ENCODE measurements at places on chromosomes 2 and 18.

DNA sequence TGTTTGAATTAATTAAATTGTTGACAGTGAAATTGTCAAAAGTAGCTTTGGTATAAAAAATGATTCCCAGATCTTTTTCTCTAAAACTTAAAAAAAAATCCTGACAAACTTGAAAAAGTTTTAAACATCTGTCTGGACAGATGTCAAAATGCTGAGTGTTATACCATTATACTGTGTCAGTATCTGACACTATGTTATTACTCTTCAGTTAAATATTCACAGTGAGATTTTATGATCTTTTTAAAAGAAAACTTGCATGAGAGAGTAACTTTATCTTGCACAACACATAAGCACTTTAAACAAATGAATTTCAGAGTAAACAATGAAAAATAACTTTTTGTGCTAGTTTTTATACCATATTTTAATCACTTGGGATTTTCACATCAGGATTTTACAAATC is 167.4 kb downstream of the MEIS1 start:
- no peaks in the 10 kb centered on the region for H3K4me1 ChIP-seq
- H3K36me3 ChIP-seq: no peaks in the 10 kb centered on the region
- no peak for DNase-seq
- H3K27me3 ChIP-seq: no peaks in the 10 kb centered on the region

- H3K36me3 ChIP-seq: no peaks in the 10 kb centered on the region
- no peaks in the 10 kb centered on the region for H3K4me1 ChIP-seq
- no peak overlapping the region for H3K4me3 ChIP-seq
- no peaks in the 10 kb centered on the region for H3K27me3 ChIP-seq
These were observed 191.4 kb downstream of the LDLRAD4 start for GRCh38 chr18:13409997-13410396.

- no peak for DNase-seq
- no peak overlapping the region for H3K27ac ChIP-seq
- no peak overlapping the region for H3K4me3 ChIP-seq
- no peaks in the 10 kb centered on the region for H3K36me3 ChIP-seq
These were observed 306.2 kb downstream of the SETBP1 start for GRCh38 chr18:44986933-44987332.

DNA sequence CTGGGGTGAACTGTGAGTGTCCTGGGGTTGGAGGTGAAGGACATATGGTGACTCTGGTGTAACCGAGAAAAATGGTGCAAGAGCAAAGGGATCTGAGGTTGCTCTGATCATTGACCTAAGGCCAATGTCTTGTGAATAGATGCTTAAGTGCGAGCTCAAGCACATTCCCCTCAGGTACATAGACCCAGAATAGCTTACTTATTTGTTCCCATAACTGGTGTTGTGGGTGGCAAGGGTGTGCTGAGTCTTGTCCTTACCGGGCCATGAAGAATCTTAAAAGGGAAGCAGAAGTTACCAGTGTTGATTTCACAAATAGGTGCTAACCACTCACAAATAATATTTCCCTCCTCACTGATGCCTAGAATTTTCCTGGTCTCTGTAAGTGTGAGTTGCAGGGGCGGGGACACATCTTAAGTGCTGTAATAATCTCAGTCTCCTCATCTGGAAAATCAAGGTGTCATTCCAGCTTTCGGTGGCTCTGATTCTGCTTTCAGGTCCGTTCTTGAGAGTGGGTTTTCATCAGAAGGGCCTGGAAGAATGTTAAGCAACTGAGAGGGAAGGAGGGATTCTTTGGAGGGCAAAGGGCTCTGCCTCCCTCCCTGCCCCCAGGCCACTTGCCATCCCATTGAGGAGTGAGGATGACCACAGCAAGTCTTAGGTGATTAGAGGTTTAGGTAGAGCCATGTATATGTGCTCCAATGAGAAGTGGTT is 54.9 kb downstream of the LIPG start:
- no peaks in the 10 kb centered on the region for H3K27me3 ChIP-seq
- H3K4me3 ChIP-seq: no peak overlapping the region
- no peak for DNase-seq
- no peak overlapping the region for H3K27ac ChIP-seq
